ENCODE measurements at places on chromosomes 2 and 18. TPM values are rescaled to one million over a fixed set of nuclear protein-coding genes. Genes with fewer than 3 reads are reported as not detected.

CXCR1 gene
- not detected for total RNA-seq

CTDP1 gene
- 8.8 TPM for total RNA-seq

DNA sequence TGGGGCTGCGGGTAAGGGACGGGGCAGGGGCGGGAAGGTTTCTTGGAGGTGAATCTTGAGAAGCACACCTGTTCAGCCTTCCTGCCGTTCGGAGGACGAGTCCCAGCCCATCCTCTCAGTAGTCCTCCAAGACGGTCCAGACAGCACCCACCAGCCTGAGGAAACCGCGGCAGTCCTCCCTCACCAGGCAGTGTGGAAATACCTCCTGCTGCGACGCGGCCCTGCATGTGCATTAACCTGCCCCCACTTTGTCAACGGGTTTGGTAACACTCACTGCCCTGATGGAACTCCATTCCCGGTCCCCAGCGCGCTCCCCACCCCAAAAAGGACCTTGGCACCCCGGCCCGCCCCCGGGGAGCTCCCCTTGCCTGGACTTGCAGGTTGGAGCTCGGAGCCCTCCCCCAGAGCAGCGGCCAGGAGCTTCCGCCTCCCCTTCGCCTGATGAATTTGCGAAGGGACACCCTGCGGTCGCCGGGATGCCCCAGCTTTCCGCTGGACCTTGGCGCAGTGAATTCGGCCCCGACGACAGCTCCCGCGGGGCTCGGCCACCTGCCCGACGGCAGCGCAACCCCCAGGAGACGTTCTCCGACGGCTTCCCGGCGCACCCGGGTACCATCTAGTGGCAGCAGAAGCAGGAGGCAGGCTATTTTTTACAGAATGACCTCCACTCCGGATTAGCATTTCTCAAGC, 31.5 kb downstream of the ACVR1C start:
- H3K27me3 ChIP-seq: no peaks in the 10 kb centered on the region
- H3K27ac ChIP-seq: no peak overlapping the region
- peaks cover 3% of the 10 kb centered on the region for H3K4me1 ChIP-seq
- no peak for DNase-seq

DNA sequence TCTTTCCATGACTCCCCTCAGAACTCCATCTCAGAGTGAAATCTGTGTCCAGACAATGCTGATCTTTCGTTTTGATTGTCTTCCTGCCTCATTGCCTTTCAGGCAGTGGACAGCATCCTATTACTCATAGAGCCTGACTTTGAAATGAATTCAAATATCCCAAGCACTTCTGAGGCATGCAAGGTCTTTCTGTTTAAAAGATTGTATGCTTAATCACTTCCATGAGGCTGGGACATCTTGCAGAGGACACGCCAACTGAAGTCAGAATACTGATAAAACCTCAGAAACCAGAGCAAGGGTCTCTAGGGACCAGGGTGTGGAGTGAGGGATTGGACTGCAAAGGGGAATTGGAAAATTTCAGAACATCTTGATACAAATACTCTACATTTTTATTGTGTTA, 836.5 kb upstream of the ID2 start:
- no peak overlapping the region for H3K4me3 ChIP-seq
- no peaks in the 10 kb centered on the region for H3K36me3 ChIP-seq
- H3K4me1 ChIP-seq: no peaks in the 10 kb centered on the region
- no peaks in the 10 kb centered on the region for H3K27me3 ChIP-seq
- no peak for DNase-seq
- no peak overlapping the region for H3K27ac ChIP-seq

DNA sequence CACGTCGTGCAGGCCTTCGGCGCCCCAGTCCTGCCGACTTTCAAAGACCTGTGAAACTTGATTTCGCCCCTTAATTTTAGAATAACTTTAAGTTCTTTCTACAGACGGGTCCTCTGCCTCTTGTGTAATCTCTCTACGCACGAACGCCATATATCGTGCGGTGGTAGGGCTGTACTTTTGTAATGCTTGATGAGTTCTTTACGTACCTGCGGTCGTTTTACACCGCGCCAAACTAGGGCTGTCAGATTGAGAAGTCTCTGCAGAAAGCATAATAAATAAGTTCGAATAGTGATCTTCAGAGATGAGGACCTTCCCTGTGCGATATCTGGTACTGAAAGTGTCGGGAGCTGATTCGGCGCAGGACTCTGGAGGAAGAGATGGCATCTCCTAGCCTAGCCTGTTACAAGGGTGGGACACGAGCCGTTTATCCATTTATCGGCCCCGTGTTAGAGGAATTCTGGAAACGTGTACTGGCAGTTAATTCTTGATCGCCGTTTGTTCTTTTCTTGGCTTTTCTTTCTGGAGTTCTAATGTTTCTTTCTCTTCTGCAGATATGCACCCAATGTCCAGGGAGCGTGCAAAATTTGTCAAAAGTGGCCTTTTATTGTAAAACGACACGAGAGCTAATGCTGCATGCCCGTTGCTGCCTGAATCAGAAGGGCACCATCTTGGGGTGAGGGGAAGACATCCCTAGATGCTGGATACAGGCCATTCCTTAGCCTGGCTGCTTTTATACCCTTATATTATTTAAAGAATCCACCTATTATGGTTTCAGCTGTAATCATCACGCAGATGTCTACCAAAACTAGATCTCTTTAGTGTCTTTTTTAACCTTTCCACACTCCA, 781 bp upstream of the SLC5A6 start:
- H3K36me3 ChIP-seq: peaks cover 13% of the 10 kb centered on the region
- peak overlapping the region; percentile 85 for H3K4me3 ChIP-seq
- H3K27ac ChIP-seq: peak overlapping the region; percentile 93
- no peaks in the 10 kb centered on the region for H3K27me3 ChIP-seq
- peak; percentile 41 for DNase-seq

Data from SJCRH30 (cell line).